AG09309 (cell line): ENCODE measurements at places on chromosomes 11 and 22.

DNA sequence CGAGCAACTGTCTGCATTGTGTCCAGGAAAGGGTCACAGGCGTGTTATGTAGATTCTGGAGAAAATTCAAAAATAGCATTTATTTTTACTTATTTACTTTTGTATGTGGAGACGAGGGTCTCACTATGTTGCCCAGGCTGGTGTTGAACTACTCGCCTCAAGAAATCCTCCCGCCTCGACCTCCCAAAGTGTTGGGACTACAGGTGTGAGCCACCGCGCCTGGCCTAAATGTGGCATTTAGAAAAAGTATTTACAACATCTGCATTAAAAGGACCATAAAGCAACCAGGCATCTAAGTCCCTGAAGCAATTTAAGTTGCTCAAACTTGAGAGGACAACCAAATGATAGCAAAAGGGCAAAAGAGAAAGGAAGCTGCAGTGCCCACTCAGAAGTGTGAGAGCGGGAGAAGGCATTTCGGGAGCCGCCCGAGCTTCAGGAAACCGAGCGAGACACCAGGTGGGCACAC, 595 bp downstream of the TRIM66 start:
- no peak for DNase-seq

DNA sequence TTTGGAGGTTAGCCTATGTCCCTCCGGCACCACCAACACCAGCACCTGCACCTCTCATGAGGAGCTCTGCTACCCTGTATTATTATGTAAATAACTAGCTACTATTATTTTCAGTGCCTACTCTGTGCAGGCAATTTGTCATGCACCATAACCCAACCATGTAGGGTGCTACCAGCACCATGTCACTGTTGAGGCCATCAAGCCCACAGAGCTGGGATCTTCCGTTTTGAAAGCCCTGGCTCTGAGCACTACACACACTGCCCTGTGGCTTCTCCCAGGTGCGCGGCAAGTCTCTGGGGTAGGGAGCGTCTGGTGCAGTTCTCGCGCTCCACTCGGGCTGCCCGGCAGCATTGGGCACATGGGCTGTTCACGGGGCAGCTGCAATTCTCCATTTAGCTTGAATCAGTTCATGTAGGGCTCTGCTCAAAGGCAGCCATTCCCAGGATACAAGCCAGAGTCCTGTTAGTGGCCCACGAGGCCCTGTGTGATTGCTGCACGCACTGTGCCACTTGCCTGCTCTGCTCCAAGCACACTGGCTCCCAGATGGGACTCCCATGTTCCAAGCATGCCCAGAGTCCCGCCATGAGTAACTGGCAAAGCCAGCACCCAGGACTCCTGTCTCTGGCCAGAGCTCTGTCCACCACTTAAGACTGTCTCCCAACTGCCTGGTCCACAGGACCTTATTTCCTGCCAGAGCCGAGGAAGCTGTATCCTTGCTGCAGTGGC, 42.5 kb upstream of the CDON start:
- DNase-seq, result no peak

- DNase-seq, result no peak
Measured at GRCh38 chr11:99535406-99535805, 514.7 kb downstream of the CNTN5 start.

GRCh38 chr11:126919147-126919823, 81.3 kb downstream of the KIRREL3 start:
- DNase-seq, result no peak

GRCh38 chr11:27112946-27113345, 72.3 kb downstream of the BBOX1 start:
- no peak for DNase-seq

DNA sequence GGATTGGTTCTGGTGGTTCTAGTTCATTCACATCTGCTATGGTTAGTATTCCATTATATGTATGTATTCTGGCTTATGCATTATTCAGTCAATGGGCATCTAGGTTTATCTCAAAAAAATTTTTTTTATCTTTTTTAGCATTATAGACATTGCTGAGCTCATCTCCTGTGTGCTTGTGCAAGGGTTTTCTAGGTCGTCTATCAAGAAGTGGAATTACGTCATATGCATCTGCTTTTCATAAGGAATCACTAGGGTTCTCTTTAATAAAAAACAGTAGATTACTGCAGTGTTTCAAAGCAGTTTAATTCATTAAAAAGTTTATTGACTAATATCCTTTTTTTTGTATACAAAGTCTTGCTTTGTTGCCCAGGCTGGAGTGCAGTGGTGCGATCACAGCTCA, 21.3 kb downstream of the TBC1D22A start:
- DNase-seq, result no peak
